Tibial nerve (tissue), 4 donors: ENCODE measurements at places on chromosomes 7 and 10. TPM values are rescaled to one million over a fixed set of nuclear protein-coding genes. Genes with fewer than 3 reads are reported as not detected.

Gene MNX1
- not detected for total RNA-seq

GRCh38 chr10:34753014-34753757, 61.9 kb downstream of the PARD3 start:
- DNase-seq, result no peak

DNA sequence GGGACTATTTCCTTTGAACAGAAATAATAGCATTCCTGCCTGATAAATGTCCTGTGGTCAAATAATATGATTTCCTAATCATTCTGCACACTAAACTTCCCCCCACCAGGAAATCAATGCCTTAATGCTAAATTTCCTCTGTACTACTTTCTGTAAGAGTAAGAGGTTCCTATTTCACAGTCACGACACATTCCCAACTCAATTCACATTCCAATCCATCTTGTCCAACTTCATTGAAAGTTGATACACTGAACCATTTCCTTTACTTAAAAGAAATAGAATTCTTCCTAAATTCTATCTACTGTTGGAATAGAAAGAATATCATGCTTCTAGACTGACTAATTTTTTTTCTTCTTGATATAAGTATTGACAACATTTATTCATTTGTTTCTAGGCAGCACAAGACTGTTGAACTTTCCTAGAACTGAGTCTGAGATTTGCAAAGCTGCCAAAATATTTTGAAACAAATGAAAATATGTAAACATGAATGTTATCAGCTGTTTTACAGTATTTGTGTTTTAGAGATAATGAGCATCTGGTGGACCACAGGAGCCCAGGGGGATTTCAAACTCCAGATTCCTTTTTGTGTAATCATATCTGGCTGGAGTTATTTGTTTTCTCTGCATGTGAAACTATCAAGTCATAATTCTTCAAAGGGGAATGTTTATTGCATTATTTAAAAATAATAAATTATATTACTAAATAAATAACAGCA, 121.5 kb downstream of the TPST1 start:
- DNase-seq, result no peak

DNA sequence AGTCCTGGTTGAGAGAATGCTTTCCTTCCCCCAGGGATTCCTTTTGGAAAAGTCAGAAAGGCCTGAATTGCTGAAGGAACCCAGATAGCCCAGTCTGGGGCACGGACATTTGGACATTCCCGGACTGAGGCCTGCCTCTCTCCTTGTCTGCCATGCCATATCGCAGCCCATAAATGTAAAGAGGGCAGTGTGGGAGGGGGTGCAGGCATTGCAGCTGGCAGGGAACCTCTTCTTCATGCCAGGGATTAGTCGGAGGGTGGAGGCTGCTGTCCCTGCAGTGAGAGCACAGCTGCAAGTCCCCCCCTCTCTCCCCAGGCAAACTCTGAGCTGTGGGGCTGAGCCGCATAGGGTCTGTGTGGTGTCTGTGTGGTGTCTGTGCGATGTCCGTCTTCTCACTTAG, 486.0 kb upstream of the MKI67 start:
- DNase-seq, result no peak

DNA sequence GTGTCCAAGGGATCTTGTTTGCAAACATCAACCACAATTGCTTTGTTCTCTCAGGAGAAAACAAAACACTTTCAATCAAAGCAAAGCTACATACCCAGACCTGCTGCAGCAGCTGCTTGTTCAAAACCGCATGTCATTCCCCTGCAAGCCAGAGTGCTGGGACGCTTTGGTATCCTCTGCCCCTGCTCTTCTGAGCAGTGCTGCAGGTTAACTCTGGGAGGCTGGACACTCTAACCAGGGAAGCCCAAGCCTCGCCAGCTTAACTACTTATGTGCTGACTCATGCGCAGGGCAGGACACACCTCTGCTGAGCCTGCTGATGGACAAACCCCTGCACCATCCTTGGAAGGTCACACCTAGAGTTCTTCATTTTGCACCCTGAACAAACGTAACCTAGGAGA, 28.2 kb upstream of the ASAH2 start:
- DNase-seq, result no peak

DNA sequence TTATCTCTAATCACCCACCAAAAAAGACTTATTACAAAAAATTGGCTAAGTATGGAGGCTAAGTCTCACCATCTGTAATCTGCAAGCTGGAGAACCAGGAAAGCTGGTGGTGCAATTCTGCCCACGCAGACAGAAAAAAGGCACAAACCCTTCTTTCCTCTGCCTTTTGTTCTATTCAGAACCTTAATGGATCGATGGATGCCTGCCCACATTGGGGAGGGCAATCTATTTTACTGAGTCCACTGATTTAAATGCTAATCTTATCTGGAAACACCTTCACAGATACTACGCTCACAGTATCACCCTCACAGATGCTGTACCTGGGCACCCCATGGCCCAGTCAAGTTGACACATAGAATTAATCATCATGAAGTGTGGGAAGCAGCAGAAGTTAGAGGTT, 10.2 kb downstream of the IGFBP3 start:
- no peak for DNase-seq

DNA sequence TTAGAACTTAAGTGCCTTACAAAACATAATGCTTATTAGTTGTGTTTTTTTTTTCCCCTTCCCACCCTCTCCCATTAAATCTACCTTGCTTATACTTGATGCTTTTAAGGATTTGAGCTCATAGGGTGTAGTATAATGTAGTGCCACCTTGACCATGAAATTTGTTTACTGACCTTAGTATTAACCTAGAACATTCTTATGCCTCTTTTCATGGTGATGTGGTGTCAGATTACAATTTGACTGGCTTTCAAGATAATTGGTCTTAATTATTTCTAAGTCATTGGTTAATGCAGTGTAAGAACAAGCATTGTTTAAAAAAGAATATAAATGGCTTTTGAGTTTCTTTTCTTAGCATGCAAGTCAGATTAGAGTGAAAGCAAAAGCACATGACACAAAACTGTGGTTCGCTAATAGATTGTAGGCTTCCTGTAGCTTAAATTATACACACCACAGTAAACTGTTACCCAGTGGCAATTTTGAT, 61.8 kb downstream of the ADD3 start:
- DNase-seq, result no peak

DNA sequence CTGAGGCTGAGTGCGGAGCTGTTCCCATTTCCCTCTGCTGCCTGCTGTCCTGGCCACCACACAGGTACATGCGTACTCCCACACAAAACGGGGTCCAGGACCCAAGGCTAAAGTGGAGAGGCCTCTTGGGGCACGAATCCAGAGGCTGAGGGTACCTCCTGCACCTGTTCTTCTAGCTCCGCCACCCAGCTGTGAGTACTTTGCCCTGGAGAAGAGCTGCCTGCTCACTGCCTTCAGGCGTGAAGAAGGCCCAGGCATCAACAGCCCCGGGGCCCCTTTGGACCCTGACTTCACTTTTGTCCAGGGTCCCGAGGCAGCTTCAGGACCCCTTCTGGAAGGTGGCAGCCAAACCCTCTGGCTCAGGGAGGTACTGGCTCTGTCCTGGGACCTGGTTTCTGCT, 88.6 kb downstream of the HIF1AN start:
- DNase-seq, result no peak

GRCh38 chr7:25031007-25031406, 51.0 kb upstream of the OSBPL3 start:
- DNase-seq, result no peak

GRCh38 chr10:113381981-113382509, 170.8 kb upstream of the HABP2 start:
- no peak for DNase-seq

DNA sequence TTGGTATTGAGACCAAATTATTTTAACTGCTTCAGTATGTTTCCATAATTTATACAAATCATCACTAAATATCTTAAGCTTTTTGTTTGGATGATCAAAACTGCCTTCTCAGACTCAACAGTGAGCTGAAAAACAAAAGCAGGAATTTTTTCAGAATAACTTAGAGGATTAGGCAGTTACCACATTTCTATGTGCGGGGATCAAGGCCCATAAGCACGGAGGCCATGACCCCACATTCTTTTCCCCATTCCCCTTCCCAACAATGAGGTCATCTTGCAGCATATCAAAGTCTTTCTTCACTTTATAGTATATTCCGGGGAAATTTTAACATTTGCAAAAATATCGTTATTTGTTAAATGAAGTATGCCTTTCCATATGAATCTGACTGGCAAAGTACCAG, 125.8 kb downstream of the ELMO1 start:
- DNase-seq, result no peak

GRCh38 chr10:58516119-58516518, 3.4 kb downstream of the BICC1 start:
- no peak for DNase-seq

Gene MALRD1
- 5.4 TPM for total RNA-seq

Gene TMEM236
- 1.3 TPM for total RNA-seq

DNA sequence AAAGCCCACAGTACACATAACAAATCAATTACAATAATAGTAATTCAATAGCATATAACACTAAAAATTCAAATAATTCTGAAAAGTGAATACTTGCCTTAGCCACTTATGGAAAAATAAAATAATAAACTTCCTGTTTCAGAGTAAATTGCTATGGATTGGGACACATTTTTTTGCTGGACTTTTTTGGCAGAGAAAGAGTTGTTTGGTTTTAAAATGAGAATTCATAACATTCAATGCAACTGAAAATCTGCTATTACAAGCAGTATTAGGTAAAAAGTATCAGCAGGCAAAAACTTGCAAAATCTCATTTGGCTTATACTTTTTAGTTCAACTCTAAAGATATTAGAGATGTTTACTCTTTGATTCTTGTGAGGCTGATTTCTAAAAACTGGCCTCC, 141.7 kb downstream of the NRCAM start:
- DNase-seq, result no peak

Gene PSD
- 0.30 TPM for total RNA-seq

GRCh38 chr10:2165771-2166460, 428.6 kb upstream of the ADARB2 start:
- no peak for DNase-seq

GRCh38 chr10:121245754-121246153, 352.5 kb downstream of the FGFR2 start:
- no peak for DNase-seq

GRCh38 chr10:51302316-51302715, 228.0 kb downstream of the PRKG1 start:
- DNase-seq, result no peak

Gene GNGT1
- not detected for total RNA-seq

Gene OR2A1
- 0.84 TPM for total RNA-seq

DNA sequence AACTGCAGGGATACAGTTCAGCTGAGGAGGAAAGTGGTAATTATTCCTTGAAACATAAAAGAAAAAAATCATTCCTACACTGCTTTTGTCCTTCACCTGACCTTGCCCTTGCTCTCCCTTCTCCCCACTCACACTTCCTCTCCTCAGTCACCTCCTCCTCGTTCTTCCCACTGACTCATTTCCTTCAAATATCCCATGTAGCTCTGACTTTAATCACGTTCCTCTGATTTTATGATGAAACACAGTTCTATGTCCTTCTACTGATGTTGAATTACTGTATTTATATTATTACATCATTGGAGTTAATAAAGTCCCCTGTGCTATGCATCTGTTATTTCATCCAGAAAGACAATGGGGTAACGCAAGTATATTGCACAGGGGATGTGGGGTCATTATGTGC, 575.6 kb downstream of the POM121L12 start:
- no peak for DNase-seq

GRCh38 chr7:79774150-79774549, 320.7 kb upstream of the MAGI2 start:
- no peak for DNase-seq

Gene KCTD7
- total RNA-seq, result 22.6 TPM

GRCh38 chr10:85593226-85593772, 773.3 kb downstream of the GRID1 start:
- no peak for DNase-seq
